ENCODE measurements at places on chromosomes 3 and 15. TPM values are rescaled to one million over a fixed set of nuclear protein-coding genes. Genes with fewer than 3 reads are reported as not detected.

DNA sequence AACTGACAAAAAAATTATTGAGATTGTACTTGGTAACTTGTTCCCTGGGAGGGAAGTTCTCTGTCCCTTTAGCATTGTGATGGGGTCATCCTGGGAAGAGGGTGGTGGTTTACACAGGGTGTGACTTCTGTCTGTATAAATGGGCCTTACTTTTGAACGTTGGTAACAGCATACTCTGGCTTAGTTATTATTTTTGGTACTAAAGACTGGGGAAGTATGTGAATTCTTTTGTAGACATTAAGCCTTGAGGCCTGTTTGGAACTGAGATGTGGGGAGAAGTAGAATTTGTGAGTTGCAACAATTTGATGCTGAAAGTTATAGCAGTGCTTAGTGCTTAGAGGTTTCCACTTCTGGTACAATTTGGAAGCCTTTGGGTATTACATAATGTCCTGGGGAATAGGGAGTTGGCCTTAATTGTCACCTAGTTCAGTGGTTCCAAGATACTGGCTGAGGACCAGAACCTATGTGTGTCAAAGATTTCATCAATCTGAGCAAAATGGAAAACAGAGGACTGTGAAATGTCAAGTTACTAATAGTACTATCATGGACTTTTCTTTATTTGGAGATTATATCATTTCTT lies 15.9 kb downstream of the TLNRD1 start:
- DNase-seq, result no peak

- no peak for DNase-seq
Observed at GRCh38 chr3:16315623-16316022, 50.6 kb downstream of the OXNAD1 start.

CHRNB4 gene
- 0.32 TPM for polyA plus RNA-seq

RAB6B gene
- polyA plus RNA-seq, result 6.6 TPM
